ENCODE measurements at places on chromosomes 7 and 10.

- no peak overlapping the region for H3K4me3 ChIP-seq
- peak overlapping the region; percentile 83 for H3K27ac ChIP-seq
- peaks cover 3% of the 10 kb centered on the region for H3K36me3 ChIP-seq
- peaks cover 37% of the 10 kb centered on the region for H3K4me1 ChIP-seq
- no peak for DNase-seq
- peaks cover 18% of the 10 kb centered on the region for H3K27me3 ChIP-seq
Observed at GRCh38 chr7:3955026-3955425, 654.0 kb downstream of the SDK1 start.

DNA sequence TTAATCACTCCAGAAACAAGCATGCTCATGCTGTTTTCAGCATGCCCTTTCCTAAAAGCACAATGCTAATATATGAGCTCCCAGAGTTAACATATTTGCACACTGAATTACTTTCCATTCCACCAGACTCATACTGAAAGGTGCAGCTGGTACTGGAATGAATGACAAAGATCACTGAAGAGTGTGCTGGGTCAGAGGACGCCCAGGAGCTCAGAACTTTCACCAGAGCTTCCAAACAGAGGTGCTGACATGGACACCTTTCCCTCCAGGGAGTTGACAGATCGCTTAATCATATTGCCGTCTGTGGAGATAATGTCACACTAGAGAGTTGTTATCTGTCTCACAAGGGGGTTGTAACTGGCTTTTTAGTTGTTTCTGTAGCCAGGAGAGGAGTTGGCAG lies 292.9 kb downstream of the LHFPL3 start:
- no peaks in the 10 kb centered on the region for H3K4me1 ChIP-seq
- H3K36me3 ChIP-seq: no peaks in the 10 kb centered on the region
- no peak overlapping the region for H3K27ac ChIP-seq

DNA sequence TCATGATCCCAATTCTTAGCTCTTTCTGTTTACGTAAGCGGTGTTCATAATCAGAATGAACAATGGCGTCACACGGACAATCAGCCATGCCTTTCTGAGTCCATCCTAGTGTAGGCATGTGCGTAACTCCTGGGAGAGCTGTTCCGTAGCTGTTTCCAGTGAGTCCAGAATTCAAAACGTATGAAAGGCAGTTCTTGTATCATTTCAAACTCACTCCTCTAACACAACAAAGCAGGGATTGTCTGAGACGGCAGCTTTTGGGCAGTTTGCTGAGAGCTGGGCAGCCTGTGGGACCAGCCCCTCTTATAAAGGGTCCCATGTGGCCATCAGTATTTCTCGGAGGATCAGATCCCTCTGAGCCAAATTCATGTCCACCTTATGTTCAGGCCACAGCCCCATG lies 43.4 kb downstream of the PSPH start:
- DNase-seq: no peak
- no peaks in the 10 kb centered on the region for H3K36me3 ChIP-seq
- H3K27ac ChIP-seq: no peak overlapping the region
- peaks cover 2% of the 10 kb centered on the region for H3K4me1 ChIP-seq
- no peaks in the 10 kb centered on the region for H3K27me3 ChIP-seq
- no peak overlapping the region for H3K4me3 ChIP-seq

DNA sequence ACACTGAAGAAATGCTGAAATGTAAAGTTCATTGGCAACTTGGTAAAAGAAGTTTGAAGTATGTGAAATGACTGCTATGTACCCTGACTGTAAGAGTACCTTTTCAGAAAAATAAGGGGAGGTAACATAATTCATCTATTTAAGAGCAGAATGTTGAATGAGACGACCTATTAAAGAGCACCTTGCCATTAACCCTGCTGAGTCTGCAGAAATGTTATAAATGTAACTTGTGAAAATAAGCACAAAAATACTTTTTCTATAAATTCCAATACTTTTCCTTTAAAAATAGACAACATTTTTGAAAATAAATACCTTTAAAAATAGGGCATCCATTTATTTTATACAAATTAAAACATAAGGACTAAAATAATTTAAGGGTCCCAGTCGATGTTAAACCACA lies 7.7 kb downstream of the TM9SF3 start:
- H3K27ac ChIP-seq: peak overlapping the region; percentile 9
- no peak overlapping the region for H3K4me3 ChIP-seq
- peaks cover 13% of the 10 kb centered on the region for H3K36me3 ChIP-seq
- DNase-seq: no peak
- H3K27me3 ChIP-seq: no peaks in the 10 kb centered on the region

- peaks cover 6% of the 10 kb centered on the region for H3K27me3 ChIP-seq
- peak; percentile 42 for DNase-seq
- H3K4me1 ChIP-seq: peaks cover 15% of the 10 kb centered on the region
- peak overlapping the region; percentile 68 for H3K27ac ChIP-seq
- H3K4me3 ChIP-seq: peak overlapping the region; percentile 81
Observed at GRCh38 chr7:522071-522950, 2.7 kb upstream of the PDGFA start.

GRCh38 chr7:46881507-46882127 lies 700.3 kb downstream of the TNS3 start:
- no peaks in the 10 kb centered on the region for H3K4me1 ChIP-seq
- no peaks in the 10 kb centered on the region for H3K27me3 ChIP-seq
- no peak for DNase-seq
- no peak overlapping the region for H3K27ac ChIP-seq

DNA sequence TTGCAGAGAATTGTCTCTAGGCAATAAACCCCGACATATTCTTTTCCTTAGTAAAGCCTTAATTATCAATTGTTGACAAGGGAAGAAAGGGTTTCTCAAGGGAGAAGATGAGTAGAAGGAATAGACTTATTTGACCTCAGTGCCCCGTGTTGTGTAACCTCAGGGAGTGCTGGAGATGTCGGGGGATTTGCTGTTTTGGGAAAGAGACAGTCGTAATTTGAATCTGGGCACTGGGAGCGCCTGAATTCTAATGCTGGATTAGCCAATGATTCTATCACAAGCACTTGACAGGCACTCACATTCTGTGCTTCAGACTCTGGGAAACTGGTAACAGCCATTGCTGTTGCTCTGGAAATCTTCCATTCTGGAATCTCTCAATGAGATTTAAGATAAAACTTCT lies 13.8 kb upstream of the LMOD2 start:
- no peak overlapping the region for H3K4me3 ChIP-seq
- H3K4me1 ChIP-seq: no peaks in the 10 kb centered on the region
- H3K36me3 ChIP-seq: no peaks in the 10 kb centered on the region

DNA sequence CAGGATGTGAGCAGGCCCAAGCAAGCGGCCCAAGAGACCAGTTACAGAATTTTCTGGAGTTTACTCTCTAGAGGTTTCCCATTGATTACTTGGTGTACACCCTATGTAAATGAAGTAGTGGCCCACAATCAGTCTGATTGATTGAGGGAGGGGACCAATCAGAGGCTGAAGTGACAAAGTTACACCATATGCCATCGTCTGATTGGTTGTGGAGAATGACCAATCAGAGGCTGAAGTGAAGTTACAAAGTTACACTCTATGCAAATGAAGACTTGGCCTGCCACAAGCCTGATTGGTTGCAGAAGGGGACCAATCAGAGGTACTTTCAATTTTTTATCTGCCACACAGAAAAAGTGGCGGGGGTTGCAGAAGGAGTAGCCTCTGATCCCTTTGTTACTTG lies 83.7 kb downstream of the KIF20B start:
- H3K4me1 ChIP-seq: no peaks in the 10 kb centered on the region
- no peak overlapping the region for H3K4me3 ChIP-seq
- DNase-seq: no peak
- H3K36me3 ChIP-seq: no peaks in the 10 kb centered on the region
- no peak overlapping the region for H3K27ac ChIP-seq
- H3K27me3 ChIP-seq: no peaks in the 10 kb centered on the region

- peaks cover 6% of the 10 kb centered on the region for H3K4me1 ChIP-seq
- peaks cover 9% of the 10 kb centered on the region for H3K27me3 ChIP-seq
- no peak overlapping the region for H3K4me3 ChIP-seq
- H3K27ac ChIP-seq: no peak overlapping the region
- no peaks in the 10 kb centered on the region for H3K36me3 ChIP-seq
- no peak for DNase-seq
Observed at GRCh38 chr10:122348935-122349361, 25.6 kb upstream of the PLEKHA1 start.

DNA sequence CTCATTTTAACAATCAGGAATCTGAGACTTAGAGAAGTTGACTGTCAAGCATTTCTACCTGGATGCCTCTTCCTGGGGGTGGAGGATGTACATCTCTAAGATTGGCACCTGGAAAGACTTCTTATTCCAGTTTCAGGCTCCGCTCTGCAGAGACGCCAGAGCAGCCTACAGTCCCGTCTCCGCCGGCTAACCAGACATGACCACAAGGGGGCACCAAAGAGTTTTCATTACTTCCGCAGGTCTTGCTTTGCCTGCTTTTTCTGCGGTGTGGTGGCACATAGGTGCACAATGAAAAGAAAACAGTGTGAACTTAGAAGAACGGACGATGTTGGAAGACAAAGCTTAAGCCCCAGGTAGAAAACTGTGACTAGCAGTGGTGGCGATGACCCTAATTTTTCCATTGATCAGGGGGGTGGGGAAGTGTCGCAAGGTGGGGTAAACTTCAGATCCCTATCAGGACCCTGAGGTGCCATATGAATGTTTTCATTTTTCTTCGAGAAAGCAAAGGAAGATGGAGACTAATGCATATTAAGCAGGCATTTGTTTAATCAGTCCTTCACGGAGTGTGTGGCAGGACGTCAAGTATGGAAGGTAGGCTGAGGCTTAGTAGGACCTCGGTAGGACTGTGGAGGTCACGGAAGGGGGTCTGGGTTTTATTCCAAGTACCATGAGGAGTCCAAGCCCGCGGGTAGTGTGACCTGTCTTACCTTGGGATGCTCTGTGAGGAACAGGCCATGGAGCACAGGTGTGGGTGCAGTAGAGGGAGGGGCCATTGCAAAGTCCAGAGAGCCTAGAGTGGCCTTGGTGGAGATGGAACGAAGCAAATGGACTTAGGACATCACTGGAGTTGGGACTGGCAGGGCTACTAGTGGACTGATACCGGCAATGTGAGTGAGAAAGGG lies 60.1 kb upstream of the SORCS3 start:
- no peaks in the 10 kb centered on the region for H3K36me3 ChIP-seq
- H3K27me3 ChIP-seq: peaks cover 23% of the 10 kb centered on the region
- peaks cover 5% of the 10 kb centered on the region for H3K4me1 ChIP-seq
- peak; percentile 62 for DNase-seq
- peak overlapping the region; percentile 11 for H3K4me3 ChIP-seq
- H3K27ac ChIP-seq: no peak overlapping the region

GRCh38 chr7:30084212-30084611 lies 50.6 kb upstream of the MTURN start:
- H3K4me3 ChIP-seq: no peak overlapping the region
- DNase-seq: no peak
- peaks cover 2% of the 10 kb centered on the region for H3K4me1 ChIP-seq
- no peaks in the 10 kb centered on the region for H3K27me3 ChIP-seq

DNA sequence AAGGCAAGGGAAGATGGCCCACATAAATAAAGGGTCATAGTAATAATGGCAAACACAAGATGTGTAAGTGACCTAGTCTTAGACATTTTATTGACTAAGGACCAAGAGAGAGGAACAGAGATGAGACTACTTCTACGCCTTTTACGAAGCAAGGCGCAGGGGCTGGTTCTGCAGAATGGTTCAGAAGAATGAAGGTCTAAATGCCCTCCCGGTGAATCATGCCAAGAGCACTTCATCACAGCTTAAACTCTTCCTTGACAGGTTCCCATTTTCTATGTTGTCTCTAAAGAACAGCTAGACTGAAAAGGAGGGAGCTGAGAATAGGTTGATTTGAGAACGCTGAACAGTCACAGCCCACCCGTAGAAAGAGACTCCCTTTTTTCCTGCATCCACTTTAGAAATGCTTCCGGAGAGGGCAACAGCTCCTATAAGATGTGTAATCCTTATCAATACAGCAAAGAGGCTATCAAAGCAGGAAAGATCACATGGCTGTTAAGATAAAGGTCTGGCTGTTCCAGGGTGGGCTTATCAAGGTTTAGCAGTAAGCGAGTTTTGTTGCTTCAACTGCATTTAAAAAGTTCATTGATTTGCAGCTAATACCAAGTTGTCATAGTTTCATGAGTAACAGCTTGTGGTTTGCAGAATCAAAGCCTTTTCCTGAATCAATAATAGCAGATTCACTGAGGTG lies 93.4 kb upstream of the AUTS2 start:
- H3K4me3 ChIP-seq: no peak overlapping the region

GRCh38 chr7:33671531-33672262 lies 233.6 kb upstream of the BMPER start:
- H3K27ac ChIP-seq: peak overlapping the region; percentile 71
- DNase-seq: peak; percentile 1
- H3K4me3 ChIP-seq: peak overlapping the region; percentile 22
- peaks cover 20% of the 10 kb centered on the region for H3K4me1 ChIP-seq
- peaks cover 1% of the 10 kb centered on the region for H3K27me3 ChIP-seq

GRCh38 chr10:110074298-110074697 lies 66.5 kb downstream of the ADD3 start:
- peaks cover 4% of the 10 kb centered on the region for H3K36me3 ChIP-seq
- H3K27ac ChIP-seq: peak overlapping the region; percentile 84
- H3K27me3 ChIP-seq: no peaks in the 10 kb centered on the region
- no peak for DNase-seq

GRCh38 chr10:32970910-32971309 lies 12.9 kb upstream of the ITGB1 start:
- peak overlapping the region; percentile 95 for H3K27ac ChIP-seq
- no peak for DNase-seq
- peaks cover 29% of the 10 kb centered on the region for H3K4me1 ChIP-seq
- H3K4me3 ChIP-seq: no peak overlapping the region
- H3K27me3 ChIP-seq: no peaks in the 10 kb centered on the region

- H3K4me1 ChIP-seq: peaks cover 2% of the 10 kb centered on the region
- H3K4me3 ChIP-seq: no peak overlapping the region
- DNase-seq: no peak
- H3K27me3 ChIP-seq: no peaks in the 10 kb centered on the region
- no peak overlapping the region for H3K27ac ChIP-seq
Observed at GRCh38 chr10:62764011-62764410, 40.5 kb upstream of the ADO start.

DNA sequence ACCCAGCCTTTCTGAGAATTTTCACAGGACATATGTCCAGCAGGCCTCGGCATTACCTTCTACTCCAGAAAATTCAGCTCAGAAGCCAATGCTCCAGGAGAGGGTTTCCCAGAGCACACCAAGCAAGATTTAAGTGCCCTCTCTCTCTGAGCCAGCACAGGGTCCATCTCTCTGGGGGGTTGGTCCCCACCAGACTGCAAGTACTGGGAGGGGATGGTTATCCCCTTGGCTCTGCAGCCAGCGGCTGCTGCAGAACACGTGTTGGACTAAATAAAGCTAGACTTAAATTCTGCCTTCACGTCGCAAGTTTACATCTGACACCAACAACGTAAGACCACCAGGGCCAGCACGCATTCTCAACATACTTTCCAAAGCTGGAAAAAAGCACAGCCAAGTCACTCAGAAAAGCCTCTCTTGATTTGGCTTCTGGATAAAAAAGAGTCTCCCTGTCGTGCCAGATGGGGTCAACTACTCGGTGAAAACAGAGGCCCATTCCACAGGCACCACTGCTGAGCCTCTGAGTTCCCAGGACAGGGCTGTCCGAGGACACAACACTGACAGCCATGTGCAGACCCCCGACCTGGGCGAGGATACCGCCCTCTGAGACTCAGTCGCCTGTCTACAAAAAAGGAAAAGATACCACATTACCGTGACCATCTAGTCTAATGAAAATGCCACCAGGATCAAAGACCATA lies 77.3 kb downstream of the CTBP2 start:
- H3K27ac ChIP-seq: no peak overlapping the region
- no peak overlapping the region for H3K4me3 ChIP-seq
- peaks cover 12% of the 10 kb centered on the region for H3K27me3 ChIP-seq
- H3K4me1 ChIP-seq: no peaks in the 10 kb centered on the region
- no peak for DNase-seq
- H3K36me3 ChIP-seq: no peaks in the 10 kb centered on the region

All from memory B cell (primary cell).